Umbilical cord (tissue), 2 donors: ENCODE measurements at places on chromosomes 6 and 20. TPM values are rescaled to one million over a fixed set of nuclear protein-coding genes. Genes with fewer than 3 reads are reported as not detected.

Gene KCNK5
- not detected for total RNA-seq

Gene GRM1
- total RNA-seq, result 1.9 TPM

Gene IL17F
- not detected for total RNA-seq

Gene PHACTR2
- 232 TPM for total RNA-seq

Gene FAM184A
- total RNA-seq, result 8.7 TPM

Gene PCSK2
- total RNA-seq, result 1.2 TPM

Gene KCNQ2
- 0.96 TPM for total RNA-seq

Gene MCCD1
- not detected for total RNA-seq

- no peak for DNase-seq
Observed at GRCh38 chr20:63100174-63100925, 93.6 kb upstream of the BHLHE23 start.

DNA sequence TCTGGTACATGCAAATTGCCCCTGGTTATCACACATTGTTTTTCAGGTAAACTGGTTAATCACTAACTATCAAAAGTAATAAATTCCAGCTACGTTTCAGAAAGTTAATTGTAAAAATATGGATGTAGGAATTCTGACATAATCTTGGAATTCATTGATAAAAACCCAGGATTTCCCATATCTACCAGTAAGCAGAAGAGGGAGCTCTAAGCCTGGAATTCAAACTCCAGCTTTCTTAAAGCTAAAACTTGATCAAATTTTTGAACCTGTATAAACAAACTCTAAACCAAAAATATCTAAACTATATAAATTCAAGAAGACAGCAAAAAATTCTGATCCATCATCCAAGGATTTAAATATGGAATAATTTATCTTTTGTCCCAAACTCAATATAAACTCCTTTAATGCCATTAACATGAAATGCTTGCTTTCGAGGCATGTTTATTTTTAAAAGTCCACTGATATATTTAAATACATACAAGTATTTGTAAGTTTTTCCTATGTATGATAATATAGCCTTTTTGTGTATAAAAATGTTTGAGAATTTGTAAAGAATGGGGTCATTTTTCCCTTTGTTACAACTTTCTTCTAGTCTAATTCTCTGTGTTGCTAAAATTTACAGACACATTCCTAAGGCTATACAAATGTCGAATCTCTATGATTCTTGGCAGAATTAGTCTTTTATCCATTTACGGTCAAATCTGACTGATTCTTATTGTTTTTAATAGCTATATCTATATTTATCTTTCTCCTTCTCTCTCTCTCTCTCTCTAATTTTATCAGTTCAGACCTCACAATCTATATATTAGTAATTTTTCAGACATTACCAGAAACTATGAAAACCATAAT is 91.4 kb upstream of the RNF217 start:
- DNase-seq, result peak; percentile 46

- DNase-seq, result no peak
Observed at GRCh38 chr6:167793421-167793820, 33.3 kb upstream of the AFDN start.

DNA sequence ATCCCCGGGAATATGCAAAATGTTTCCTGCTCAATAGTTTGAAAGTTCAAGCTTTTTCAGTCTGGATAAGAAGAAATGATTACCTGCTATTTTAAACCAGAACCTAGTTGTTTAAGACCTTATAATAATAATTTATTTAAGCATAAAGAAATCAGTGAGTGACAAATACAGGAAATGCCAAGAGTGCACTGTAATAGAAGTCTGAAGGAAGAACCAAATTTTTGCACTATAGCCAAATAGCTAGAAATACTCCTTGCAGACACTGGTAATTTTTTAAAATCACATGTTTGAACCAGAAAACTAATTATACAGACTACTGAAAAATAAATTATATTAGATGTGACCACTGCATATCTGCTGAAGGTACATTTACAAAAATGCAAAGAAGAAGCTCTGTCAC is 93.2 kb downstream of the MMS22L start:
- peak; percentile 56 for DNase-seq

- no peak for DNase-seq
Observed at GRCh38 chr6:162974685-162975084, 246.9 kb downstream of the PACRG start.

- DNase-seq, result no peak
Observed at GRCh38 chr6:128993166-128993565, 110.2 kb downstream of the LAMA2 start.
